Omental fat pad (tissue), 4 donors: ENCODE measurements at places on chromosomes 16 and 17.

- no peak for DNase-seq
Observed at GRCh38 chr17:12613566-12613965, 52.1 kb upstream of the MYOCD start.

DNA sequence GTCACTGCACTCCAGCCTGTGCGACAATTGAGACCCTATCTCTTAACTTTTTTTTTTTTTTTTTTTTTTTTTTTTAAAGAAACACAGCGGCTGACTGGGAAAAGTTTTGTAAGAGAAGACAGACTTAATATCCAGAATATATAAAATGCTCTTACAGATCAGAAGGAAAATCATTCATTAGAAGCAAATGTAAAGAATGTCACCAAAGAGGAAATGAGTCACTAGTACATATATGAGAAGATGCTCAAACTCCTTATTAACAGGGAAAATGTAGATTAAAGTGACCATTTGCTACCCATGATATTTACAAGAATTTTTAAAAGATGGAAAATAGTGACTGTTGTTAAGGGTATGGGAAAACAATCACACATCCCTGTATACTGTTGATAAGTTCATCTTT lies 48.9 kb downstream of the RABEP1 start:
- no peak for DNase-seq

- DNase-seq = no peak
Observed at GRCh38 chr17:9472094-9472493, 103.5 kb downstream of the STX8 start.

DNA sequence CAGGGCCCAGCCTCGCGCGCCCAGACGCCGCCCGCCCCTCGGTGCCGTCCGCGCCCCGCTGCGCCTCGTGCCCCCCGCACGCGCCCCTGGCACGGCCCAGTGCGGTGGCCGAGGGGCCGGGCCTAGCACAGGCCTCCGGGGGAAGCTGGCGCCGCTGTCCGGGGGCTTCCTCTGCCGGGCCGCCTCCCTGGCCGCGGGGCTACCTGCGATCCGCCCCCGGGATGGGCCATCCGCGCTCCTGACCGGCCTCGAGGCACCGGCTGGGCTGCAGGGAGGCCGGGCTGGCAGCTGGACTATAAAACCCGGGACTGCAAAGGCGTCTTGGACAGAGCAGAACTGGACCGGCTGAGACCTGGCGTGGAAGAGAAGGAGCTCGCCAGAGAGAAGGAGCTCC lies 783 bp downstream of the BHLHA9 start:
- no peak for DNase-seq

- no peak for DNase-seq
Observed at GRCh38 chr16:3881499-3881990, 1.0 kb upstream of the CREBBP start.

DNA sequence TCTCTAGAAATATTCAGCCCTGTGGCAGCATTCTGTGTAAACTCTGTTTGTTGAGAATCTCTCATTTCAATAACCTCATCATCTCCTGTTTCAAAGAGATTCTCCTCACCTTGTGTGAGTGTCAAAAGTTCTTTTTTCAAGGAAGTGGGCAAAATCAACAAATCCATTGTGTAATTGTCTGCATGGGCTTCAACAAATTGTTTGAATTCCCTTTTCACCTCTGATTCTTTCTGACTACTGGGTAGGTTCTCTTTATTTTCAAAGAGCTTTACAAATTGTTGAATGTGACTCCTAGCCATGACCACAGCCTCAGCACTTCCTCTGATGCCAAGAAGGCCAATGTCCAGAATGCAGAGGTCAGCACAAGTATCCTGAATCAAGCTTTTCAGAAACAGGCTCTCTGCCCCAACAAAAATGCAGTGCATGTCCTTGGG lies 48.0 kb downstream of the N4BP1 start:
- no peak for DNase-seq

DNA sequence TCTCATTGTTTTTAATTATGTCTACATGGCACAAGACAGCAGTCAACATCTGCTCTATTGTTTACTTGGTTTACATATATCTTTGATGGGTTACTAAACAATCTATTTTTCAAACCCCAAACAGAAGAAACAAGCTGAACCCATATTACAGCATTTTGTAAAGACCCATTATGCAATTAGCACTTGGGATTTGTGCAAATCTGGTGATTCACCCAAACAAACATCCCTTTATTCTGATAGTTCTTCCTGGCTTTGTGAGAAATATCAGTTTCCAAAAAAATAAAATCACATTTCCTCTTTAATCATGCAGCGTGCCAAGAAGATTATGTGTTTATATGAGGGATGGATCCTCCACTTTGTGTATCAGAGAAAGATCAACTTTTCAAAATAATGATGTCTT lies 16.8 kb upstream of the RBFOX1 start:
- no peak for DNase-seq

DNA sequence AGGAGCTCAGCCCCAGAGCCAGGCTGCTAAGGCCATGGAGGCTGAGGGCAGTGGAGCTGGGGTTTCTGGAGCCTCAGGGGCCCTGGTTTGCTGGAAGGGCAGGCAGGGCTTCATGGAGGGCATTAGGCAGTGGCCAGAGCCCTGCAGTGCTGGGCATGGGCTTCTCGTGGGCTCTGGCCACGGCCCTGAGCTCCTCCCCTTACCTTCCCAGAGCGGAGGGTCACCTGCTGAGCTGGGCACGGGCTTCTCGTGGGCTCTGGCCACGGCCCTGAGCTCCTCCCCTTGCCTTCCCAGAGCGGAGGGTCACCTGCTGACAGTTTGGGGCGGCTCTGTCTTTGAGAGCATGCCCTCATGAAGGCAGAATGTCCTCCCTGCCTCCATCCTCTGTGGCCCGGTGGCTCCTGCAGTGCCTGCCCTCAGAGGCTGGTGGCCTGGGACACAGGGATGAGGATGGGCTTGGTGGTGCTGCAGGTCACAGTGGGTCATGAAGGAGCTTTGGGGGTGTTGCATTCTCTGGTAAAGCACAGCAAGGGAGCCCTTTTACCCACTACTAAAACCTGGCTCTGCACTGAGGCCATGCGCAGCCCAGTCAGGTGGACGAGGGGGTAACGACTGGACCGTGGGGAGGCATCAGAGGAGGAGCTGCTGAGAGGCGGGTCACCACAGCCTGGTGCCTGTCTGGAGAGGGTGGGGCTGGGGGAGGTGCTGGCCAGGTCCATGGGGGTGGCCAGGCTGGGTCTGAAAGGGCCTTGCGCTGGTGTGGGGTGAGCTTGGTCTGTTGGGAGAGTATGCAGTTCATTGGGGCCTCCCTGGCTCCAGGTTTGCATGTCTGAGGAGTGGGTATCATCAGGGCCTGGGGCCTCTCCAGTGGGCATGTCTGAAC lies 2.9 kb upstream of the RNPS1 start:
- DNase-seq = no peak

- no peak for DNase-seq
Observed at GRCh38 chr16:85921026-85921425, 22.1 kb downstream of the IRF8 start.

DNA sequence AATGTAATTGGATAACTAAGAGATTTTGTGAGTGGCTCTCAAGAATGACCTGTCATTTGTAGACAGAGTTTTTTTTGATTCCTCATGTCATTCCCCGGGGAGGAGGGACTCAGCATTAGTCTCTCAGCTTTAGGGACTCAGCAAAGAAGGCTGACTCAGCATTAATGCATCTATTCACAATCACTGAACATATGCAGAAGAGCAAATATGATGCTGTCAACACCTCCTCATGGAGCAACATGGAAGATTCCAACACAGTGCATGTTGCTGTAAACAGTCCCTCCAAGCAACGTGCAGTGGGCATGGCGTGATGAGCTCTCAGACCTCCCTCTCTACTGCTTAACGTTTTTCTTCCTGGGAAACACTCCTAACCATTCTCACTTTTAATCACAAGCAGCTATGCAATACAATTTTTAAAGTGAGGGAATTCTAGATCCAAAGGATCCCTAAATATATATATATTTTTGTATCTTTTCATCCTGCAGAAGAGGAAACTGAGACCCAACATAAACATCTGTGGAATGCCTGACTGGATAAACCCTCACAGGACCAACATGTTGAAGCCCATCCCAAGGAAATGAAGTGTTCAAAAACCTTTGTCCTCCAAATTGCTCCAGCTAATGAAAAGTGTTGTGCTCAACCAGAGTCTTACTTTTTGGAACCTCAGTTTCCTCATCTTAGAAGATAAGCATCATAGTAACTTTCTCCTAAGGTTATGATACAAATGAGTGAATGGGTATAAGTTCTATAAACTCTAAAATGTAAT lies 38.9 kb downstream of the TMEM100 start:
- DNase-seq = no peak

- DNase-seq = no peak
Observed at GRCh38 chr16:85192238-85193114, 80.2 kb upstream of the CIBAR2 start.

- DNase-seq = no peak
Observed at GRCh38 chr17:56824503-56824902, 9.2 kb downstream of the C17orf67 start.

DNA sequence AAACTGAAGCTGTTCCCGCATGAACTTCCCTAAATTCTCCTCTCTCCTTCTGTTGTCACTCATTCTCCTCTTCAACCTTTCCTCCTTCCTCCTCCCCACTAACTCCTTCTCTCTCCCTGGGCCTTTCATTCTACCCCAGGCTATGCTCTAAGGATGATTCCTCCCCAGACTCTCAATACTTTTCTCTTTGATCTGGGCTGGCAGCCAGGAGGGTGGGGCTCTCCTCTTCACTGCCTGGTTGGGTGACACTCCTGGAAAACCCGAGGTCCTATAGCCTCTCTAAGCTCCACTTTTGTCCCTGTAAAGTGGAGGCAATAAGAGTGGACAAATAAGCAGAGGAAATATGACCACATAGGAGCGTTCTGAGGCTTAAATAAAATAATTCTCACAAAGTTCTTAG lies 46.2 kb downstream of the HSD17B2 start:
- no peak for DNase-seq

DNA sequence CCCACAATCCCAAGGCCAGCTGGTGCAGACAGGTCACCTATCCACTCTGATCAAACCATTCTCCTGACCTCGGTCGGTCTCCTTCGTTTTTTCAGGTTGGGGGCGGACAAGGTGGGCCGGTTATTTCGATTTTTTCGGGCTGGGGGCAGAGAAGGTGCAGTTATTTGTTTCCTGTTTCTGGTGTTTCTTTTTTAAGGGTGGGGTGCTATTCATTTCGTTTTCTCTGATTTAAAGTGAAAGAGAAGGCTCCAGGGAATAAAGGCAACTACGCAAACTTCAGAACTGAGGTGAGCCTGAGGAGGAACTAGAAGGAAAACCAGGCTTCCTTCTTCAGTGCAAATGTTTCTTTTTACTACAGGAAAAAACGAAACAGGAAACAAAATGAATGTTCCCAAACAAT lies 64.8 kb downstream of the ANKRD11 start:
- DNase-seq = no peak

GRCh38 chr16:15682105-15682570 lies 32.1 kb downstream of the NDE1 start:
- no peak for DNase-seq

DNA sequence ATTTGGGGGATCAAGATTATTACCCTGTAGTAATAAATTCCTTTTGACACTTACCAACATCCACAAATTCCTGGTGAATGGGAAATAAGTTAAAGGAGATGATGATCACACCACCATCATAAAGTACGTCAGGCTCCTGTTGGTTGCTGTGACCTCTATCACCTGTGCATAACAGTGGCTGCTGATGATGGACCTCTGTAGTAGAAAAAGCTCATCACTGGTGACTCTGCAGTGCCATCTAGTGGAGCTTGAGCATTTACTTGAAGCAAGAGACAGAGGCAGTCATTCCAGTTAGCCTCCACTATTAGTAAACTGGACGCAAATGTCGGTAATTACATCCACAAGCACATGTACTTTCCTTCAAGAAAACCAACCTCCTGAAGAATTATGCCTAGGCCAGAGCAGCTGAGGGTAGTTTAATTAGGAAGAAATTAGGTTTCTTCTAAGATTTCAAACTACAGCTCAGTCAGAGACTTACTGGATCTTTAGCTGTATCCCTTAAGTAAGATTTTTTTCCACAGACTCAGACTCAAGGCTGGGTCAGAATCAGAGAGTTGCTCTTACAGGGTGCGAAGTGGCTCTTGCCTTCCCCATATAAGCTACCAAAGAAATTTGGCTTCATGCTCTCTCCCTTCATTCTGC lies 39.3 kb downstream of the CYB561 start:
- peak; percentile 44 for DNase-seq

GRCh38 chr17:37430051-37430627 lies 23.5 kb downstream of the TADA2A start:
- no peak for DNase-seq

DNA sequence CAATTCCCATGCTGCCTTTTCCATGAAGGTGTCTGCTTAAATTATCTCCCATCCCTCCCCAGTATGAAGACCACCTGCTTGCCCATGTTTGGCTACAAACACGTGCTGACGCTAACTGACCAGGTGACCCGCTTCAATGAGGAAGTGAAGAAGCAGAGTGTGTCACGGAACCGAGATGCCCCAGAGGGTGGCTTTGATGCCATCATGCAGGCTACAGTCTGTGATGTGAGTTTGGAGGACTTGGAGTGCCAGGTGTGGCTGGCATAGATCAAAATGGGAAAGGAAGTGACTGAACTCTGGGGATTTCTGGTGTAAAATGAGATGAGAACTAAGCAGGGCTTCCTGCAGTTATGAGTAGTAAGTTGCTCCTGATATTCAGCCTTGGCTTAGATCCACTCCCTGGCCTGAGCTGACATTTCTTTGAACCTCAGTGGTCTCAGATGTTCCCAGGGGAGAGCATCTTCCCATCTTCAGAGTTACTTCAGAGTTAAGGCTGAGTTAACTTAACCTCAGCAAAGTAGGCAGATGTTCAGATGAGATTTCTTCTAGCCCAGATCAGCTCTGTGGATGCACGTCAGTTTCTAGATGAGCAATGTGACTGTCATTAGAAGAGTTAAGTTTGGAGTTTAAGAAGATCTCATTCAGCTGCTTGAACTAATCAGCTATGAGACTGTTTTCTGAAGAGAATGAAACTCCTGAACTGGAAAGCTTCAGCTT lies 32.7 kb downstream of the ITGB3 start:
- DNase-seq = no peak

DNA sequence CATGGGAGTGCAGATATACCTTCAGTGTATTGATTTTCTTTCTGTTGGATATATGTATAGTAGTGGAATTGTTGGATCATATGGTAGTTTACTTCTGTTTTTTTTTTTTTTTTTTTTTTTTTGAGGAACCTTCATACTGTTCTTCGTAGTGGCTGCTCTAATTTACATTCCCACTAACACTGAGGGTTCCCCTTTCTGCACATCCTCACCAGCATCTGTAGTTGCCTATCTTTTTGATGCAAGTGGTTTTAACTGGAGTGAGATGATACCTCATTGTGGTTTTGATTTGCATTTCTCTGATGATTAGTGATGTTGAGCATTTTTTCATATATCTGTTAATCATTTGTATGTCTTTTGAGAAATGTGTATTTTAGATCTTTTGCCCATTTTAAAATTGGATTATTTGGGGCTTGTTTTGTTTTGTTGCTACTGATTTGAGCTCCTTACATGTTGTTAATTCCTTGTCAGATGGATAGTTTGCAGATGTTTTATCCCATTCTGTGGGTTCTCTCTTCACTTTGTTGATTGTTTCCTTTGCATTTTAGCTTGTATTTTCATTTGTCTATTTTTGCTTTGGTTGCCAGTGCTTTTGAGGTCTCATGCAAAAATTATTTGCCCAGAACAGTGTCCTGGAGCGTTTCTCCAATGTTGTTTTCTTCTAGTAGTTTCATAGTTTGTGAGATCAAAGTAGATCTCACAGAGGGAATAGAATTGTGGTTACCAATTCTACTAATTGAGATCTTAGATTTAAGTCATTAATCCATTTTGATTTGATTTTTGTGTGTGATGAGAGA lies 25.0 kb upstream of the BCAS3 start:
- DNase-seq = no peak
